AG04449 (cell line): ENCODE measurements at places on chromosomes 1 and 21.

- no peak for DNase-seq
These were observed 41.5 kb upstream of the GBP6 start for GRCh38 chr1:89322402-89322801.

- DNase-seq, result no peak
These were observed 284.9 kb upstream of the RUNX1 start for GRCh38 chr21:35333831-35334618.

- DNase-seq, result no peak
These were observed 844.9 kb downstream of the KCNT2 start for GRCh38 chr1:195763146-195763906.

DNA sequence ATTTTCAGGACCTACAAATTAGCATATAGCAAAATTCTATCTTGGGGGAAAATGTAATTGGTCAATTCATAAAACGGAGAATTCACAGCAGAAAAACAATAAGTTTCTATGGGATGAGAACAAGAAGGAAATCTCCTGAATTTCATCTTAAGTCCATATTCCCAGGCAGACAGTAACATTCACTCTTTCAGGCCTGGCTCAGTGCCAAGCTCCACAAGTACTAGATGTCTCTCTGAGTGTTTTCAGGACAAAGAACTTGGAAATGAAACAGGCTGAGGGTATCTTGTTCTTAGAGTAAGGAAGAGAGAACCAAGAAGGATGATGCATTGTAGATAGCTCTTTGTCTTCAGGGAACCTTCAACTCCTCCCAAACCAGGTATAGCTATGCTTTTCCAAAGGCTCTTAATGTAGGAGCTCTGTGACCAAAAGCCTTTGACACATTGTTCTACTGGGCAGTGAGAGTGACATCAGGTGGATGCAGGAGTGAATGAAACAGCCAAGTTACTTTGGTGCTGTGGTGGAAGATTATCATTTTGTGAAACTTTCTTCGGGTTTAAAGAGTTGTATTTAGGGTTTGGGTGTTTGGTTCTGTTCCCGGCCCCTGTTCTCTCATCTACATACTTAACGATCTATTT lies 298.3 kb downstream of the GPATCH2 start:
- no peak for DNase-seq

DNA sequence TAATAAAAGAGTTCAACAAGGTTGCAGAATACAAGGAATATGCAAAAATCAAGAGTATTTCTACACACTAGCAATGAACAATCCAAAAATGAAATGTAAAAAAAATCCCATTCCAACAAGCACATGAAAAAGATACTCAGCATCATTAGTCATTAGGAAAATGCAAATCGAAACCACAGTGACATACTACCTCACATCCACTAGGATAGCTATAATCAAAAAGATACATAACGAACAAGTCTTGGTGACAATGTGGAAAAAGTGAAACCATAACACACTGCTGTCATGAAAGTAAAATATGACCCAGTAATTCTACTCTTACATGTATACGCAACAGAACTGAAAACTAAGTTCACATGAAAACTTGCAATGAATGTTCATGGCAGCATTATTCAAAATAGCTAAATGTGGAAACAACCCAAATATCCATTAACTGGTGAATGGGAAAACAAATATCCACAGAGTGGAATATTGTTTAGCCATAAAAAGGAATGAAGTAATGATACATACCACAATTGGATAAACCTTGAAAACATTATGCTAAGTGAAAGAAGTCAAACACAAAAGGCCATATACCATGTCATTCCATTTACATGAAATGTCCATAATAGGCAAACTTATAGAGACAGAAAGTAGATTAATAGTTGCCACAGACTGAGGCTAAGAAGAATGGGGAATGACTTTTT lies 34.3 kb downstream of the PIK3R3 start:
- DNase-seq, result no peak

DNA sequence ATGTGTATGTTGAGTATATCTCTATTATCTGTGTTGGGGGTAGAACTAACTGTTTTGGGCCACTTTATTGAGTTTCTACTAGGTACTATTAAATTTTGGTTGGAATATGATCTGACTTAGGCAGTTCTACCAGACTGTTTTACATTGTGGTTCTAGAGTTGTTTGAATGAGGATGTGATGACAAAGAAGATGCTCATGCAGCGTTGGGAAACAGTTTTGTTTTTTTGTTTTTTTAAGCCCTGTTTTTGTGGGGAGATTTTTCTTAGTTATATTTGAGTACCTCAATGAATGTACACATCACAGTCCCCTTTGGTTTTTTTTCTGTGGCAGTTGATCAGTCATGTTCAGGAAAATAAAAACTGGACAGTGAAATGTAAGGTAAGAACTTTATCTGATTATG lies 40.1 kb downstream of the TMED5 start:
- DNase-seq, result no peak
